ENCODE measurements at places on chromosomes 11 and 22.

DNA sequence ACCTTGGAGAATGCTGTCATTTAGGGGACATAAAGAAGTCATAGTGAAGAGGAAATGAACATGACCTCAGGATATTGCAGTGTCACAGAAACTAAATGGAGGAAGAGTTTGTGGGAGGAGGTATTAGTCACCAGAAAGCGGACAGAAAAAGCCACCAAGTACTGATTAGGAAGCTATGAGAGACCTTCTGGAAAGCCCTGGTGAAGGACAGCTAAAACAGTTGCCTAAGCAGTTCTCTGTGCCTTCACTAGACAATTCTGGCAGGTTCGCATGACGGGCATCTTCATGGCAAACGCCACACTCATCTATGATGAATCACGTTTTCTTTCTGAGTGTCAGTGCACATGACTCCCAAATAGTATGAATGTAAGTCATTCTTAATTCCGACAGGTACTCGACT is 325.8 kb downstream of the C11orf87 start:
- DNase-seq = no peak

- no peak for DNase-seq
Observed at GRCh38 chr11:123977731-123978347, at the start of gene OR10S1. OR10S1 (minus strand) TSS chr11:123977781; CDS start chr11:123977664, 117 bp downstream.

- DNase-seq = peak; percentile 83
Observed at GRCh38 chr11:64638018-64638665, 47.1 kb downstream of the SLC22A12 start.

- DNase-seq = no peak
Observed at GRCh38 chr11:111949519-111950426, 12.6 kb downstream of the DIXDC1 start.

GRCh38 chr11:129416080-129416820 is 40.6 kb downstream of the BARX2 start:
- no peak for DNase-seq

DNA sequence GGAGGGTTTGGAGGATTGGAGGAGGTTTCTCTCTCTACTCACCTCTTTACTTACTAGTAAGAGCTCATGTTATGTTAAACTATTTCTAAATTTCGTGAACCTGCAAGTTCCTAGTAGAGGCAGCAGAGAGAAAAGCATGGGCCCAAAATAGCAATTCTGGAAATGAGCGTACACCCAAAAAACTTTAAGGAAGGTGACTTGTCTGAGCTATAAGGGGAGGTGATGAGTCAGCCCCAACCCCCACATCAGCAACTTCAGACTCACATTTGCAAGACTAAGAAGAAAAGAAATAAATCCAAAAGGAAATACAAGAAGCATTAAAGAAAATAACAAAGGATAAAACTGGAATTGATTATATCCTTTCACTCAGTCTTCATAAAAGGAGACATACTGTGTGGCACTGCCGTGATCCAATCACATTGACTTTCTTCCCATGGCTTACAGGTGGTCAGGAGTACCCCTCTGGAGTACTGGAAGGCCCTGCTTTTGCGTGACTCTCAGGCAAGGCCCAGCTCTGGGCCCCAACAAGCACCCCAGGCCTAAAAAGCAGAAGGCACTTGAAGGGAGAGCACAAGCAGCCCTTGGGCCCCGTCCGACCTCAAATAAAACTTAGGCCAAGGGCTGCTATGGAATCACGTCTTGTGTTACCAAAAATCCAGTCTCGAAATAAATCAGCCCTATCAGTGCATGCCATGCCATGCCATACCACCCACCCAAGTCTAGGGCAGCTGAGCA is 14.3 kb downstream of the PACSIN2 start:
- DNase-seq = no peak

- no peak for DNase-seq
Observed at GRCh38 chr22:46178755-46179505, 28.6 kb downstream of the PPARA start.
